D721Med (cell line): ENCODE measurements at places on chromosomes 16 and 17.

DNA sequence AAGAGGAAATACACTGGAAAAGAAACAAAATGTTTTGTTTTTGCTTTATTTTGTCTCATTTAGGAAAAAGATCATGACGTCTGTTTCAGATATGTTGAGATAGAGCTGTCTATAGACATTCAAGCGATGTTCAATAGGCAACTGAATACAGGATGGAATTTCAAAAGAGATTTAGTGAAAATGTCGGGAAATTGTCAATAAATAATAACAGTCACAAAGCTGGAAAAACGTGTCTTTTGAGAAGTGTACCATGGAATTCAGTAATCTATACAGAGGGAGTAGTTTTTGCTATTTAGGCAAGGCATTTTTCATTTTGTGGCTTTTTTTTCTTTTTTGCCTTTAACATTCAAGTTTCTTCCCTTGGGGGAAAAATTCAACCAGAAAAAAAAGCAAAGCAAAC, 33.0 kb downstream of the TMEM100 start:
- DNase-seq, result no peak

DNA sequence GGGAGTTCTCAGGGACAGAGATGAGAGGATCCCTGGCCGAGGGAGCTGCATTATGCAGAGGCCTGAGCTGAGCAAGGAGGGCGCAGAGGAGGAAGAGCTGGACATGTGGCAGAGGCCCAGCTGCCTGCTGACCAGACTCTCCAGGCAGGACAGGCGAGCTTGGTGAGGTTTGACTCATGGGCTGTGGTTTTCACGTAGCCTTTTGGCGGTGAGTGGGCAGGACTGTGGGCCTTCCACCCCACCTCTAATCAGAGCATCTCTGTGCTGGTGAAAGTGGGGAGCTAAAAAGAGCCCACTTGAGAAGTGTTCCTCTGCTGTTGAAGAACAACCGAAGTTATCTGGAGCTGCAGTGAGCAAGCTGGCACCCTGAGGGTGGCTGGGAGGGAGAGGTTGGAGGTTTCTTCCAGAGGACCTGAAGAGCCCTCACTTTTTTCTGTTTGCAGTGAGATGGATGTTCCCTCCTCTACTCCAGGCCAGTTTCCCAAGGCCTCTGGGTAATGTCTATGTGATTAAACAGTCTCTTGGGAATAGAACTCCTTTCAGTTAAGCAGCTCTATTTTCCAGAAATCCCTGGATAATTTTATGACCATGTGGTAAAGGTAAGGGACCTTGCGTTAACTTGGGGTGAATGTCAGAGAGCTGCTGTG, 11.9 kb downstream of the EPN2 start:
- no peak for DNase-seq

DNA sequence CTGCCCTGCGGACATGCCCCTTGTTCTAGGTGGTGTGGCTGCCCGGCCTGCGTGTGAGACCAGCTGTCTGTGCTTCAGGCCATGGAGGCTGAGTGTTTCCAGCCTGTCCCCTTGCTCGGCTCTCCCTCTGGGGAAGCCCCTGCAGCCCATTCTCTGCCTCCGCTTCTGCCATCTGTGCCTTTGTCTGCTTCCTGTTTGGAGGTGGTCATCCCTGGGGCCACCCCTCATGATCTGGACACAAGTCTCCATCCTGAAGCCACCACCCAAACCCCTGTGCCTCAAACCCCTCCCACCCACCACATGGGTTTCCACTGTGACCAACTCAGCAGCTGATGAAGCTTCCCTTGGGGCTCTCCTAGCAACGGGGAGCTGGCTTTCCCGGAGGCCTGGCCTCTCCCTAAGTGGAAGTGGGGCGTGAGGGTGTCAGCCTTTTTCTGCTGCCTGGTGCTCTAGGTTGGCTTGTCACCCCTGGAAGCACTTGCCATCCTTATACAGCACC, 184.9 kb downstream of the SEC14L1 start:
- DNase-seq, result no peak

- no peak for DNase-seq
These were observed 9.0 kb downstream of the PITPNM3 start for GRCh38 chr17:6547336-6547735.

GRCh38 chr17:31371511-31372097, 19.9 kb upstream of the RAB11FIP4 start:
- DNase-seq, result no peak

DNA sequence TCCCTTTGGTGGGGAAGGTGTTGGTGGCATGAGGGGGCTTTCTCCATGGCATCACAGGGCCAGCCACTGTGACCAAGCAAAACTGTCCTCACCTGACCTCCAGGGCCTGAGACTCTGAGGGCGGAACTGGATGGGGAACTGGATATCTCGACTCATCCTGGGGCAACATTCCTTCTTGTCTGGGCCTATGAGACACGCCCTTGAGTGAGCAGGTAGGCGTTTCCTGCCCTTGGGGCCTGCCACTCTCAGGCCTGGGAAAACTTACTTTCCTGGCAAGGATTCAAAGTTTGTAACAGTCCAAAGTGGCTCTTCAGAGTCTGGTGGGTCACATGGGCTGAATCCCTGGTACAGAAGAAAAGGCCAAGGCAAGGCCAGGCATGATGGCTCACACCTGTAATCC, 9.6 kb downstream of the MT1X start:
- no peak for DNase-seq

GRCh38 chr17:81722184-81723120, 10.4 kb downstream of the SLC25A10 start:
- no peak for DNase-seq
